ENCODE measurements at places on chromosomes 1 and 21.

DNA sequence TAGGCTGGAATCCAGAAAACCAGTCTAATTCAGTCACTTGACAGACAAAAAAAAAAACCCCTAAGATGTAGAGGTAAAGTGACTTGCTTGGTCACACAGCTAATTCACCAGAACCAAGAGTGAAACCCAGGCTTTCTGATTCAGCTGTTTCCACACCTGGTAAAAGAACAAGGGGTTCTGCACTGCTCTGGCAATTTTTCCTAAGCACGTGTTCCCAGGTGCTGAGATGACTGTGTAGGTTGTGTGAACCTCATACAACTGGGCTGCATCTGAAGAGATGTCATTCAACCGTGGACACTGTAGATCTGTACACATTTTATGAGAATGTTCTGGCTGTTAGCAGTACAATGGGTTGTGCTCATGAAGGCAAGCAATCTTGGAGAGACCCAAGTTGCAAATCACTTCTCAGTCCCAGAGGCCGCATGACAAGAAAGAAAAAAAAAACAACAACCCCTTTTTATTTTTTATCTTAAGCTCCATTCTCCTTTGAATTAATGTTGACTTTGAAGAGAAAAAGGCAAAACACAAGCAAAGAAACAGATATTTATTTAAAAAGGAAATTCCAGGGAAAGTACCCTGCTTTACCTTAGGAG is 95.4 kb downstream of the INTS7 start:
- no peak for DNase-seq

- DNase-seq, result no peak
Measured at GRCh38 chr1:121516234-121516967, 331.6 kb downstream of the SRGAP2C start.

DNA sequence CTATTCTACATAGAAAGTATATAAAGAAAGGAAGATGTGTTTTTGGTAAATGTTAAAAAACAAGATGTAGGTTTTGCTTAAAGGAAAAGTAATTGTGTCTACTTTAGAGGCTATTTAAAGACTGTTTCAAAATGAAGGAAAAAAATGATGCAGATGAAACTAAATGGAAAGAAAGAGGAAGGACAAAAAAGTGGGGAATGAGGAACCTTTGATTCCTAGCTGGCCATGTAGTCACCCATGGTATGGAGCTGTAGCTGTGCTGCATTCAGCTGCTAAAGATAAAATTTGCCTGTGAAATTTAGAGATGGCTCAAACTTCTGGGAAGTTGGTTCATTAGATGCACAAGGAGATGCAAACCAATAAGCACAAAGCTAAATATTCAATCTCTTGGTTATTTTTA is 86.8 kb upstream of the SERBP1 start:
- no peak for DNase-seq

DNA sequence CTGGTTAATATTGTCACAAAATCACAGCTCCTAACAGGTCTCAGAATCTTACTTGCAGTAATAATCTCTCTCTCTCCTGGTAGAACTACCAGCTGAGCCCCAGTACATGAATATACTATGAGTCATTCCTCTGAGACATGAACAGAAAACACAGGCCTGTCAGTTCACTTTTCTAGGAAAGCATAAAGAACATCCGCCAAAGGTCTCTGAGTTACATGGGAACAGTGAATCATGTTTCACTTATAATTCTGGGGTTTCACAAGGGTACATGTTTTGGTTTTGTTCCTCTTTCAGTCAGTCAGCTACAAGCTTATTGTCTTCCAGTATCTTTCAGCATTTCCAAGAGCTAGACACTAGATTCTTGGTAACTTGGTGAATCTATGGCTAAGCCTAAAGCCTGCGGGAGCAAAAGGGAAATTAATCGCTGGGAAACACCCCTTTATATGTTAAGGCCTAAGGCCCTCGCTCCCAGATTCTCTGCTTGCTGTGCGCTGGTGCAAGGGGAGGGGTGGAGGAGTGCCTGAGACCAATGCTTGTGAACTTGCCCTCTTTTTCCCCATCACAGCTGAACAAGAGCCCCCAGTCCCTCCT is 31.7 kb downstream of the IFNGR2 start:
- DNase-seq, result no peak

- DNase-seq, result no peak
Measured at GRCh38 chr1:19229229-19229628, 19.2 kb upstream of the UBR4 start.

DNA sequence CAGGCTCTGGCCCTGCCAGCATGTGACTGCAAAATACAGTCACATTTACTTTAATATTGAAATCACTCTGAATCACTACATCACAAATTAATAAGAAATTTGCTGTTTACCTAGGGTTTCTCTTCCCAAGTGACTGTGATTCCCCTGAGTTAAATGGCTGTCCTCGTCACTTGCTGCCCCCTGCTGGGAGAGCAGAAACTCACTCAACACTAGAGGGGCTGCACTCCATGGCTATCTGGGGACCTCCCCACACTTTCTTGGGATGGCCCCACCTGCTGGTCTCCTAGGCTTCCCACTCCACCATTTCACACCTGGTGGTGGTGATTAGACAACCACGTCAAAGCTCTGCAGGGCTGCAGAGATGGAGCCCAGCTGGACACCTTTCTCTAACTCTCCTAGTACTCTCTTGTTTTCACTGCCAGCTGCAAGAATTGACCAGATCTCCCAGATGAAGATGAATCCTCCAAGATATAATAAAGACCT is 63.4 kb downstream of the CD2 start:
- peak; percentile 49 for DNase-seq

DNA sequence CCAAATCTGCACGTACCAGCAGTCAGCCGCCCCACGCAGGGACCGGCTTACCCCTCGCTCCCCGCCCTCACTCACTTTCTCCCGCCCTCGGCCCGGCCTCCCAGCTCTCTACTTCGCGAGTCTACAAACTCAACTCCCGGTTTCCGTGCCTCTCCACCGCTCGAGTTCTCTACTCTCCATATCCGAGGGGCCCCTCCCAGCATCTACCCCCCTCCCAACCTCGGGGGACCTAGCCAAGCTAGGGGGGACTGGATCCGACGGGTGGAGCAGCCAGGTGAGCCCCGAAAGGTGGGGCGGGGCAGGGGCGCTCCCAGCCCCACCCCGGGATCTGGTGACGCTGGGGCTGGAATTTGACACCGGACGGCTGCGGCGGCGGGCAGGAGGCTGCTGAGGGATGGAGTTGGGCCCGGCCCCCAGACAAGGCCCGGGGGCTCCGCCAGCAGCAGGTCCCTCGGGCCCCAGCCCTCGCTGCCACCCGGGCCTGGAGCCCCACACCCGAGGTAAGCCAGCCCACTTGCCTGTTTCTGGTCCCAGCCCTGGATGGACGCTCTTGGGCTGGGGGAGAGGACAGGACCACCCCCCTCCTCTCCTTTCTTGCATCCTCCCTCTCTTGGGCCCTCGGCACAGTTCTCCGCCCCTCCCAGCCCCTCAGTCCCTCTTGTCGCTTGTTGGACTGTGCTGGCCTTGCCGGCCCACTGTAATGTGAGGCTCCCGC is at the start of gene ARTN:
Gene ARTN, plus strand, starts transcription at position 416 of the 715 bp plus-strand sequence. CDS start 1,856 bp downstream, outside the sequence.
- DNase-seq, result peak; percentile 73

DNA sequence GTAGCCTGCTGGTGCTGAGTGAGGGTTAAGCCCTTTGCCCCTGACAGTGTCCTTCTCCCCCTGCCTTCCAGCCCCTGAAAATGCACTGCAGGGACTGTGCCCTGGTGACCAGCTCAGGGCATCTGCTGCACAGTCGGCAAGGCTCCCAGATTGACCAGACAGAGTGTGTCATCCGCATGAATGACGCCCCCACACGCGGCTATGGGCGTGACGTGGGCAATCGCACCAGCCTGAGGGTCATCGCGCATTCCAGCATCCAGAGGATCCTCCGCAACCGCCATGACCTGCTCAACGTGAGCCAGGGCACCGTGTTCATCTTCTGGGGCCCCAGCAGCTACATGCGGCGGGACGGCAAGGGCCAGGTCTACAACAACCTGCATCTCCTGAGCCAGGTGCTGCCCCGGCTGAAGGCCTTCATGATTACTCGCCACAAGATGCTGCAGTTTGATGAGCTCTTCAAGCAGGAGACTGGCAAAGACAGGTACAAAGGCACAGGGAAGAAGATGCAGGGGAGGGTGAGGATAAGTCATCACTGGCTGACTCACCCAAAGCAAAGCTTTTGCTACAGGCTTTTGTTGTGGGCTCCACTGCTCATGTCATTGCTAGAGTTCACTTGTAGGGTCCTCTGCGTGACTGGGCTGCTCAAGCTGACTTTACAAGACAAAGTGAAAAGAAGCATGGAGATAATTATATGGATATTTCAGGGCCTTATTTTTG is 174.9 kb downstream of the PIGK start:
- DNase-seq, result no peak

- DNase-seq, result peak; percentile 17
Measured at GRCh38 chr21:26732432-26733221, 112.6 kb downstream of the ADAMTS1 start.

DNA sequence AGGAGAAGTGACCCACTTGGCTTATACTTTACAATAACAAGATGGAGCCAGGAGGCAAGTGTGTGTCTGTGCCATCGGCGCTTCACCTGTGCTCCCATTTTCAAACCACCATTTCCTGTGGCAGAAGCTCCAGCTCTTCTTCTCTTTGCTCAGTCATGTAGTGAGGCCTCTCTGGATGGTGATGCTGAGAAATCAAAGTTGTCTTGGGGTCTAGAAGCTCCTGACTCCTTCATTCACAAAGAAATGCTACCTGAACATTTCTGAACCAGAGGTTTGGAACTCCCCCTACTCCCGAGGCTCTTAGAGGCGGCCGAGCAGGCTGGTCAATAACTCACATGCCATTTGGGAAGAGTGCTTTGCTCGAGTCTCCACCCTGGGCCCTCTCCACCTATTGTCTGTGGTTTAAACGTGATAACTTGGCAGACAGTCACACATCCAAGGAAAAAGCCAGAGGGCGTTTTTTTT is 18.0 kb downstream of the SLAMF1 start:
- DNase-seq, result no peak
